ENCODE measurements at places on chromosomes 3 and 15.

GRCh38 chr3:72214066-72214951 lies 429.4 kb upstream of the PROK2 start:
- DNase-seq: no peak

- no peak for DNase-seq
These were observed 58.2 kb upstream of the ARRDC4 start for GRCh38 chr15:97902140-97902780.

GRCh38 chr3:186060222-186060621 lies 48.7 kb downstream of the ETV5 start:
- no peak for DNase-seq

GRCh38 chr3:127628788-127629466 lies at the start of gene PODXL2:
TSS of gene PODXL2 (plus strand) at chr3:127629185. CDS start at chr3:127629220, 35 bp downstream.
- no peak for DNase-seq

GRCh38 chr3:112765531-112765930 lies 81.1 kb downstream of the CD200R1L start:
- no peak for DNase-seq

GRCh38 chr3:111238885-111239284 lies 167.3 kb downstream of the NECTIN3 start:
- DNase-seq: no peak

DNA sequence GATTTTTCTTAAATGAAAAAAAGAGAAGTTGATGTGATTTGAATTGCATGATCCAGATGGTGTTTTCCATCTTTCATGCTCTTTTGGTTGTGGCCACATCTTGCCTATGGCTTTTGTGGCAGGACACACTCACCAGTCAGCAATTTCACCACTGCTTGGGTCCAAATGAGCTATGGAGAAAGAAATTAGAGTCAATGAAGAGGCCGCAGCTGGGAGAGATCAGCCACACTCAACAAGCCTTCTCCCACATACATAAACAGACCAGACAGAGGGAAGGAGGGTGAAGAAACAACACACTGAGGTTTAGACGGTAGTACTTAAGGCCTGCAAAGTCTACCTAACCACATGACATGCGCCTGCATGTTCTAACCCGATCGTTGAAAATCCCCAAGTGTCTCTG lies 110.7 kb upstream of the CDIN1 start:
- DNase-seq: no peak

- no peak for DNase-seq
These were observed 178.8 kb downstream of the MEIS2 start for GRCh38 chr15:36921484-36922091.

DNA sequence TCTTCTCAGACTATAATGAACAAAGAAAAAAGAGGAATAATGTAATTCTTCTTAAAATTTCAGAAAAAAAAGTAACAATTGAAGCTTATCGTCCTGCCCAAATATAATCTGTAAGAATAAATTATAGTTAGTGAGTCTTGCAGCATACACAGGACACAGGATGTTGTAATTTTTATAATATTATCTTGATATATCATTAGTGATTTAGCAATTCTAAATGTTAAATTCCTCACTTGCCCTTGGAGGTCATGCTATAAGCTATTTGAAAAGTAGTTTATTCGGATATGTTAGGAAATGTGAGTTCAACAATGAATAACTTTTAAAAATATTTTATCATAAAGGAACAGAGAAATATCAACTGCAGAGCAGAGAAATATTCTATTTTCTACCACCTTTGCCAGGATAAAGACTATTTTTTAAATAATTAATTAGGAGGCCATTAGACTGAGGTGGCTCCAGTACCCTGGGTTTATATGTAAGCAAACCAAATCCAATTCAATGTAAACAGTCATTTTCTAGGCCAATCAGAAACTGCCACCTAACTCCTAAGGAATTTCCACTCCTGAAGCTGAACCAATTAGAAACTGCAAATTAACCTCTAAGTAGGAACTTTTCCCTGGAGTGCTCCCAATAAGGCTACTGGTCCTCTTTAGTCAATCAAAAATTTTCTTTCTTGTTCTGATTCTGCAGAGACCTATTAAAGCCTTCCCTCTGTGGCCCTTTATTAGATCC lies 1109.3 kb downstream of the ROBO2 start:
- DNase-seq: no peak

- DNase-seq: no peak
These were observed 522 bp upstream of the GXYLT2 start for GRCh38 chr3:72887343-72887704.

DNA sequence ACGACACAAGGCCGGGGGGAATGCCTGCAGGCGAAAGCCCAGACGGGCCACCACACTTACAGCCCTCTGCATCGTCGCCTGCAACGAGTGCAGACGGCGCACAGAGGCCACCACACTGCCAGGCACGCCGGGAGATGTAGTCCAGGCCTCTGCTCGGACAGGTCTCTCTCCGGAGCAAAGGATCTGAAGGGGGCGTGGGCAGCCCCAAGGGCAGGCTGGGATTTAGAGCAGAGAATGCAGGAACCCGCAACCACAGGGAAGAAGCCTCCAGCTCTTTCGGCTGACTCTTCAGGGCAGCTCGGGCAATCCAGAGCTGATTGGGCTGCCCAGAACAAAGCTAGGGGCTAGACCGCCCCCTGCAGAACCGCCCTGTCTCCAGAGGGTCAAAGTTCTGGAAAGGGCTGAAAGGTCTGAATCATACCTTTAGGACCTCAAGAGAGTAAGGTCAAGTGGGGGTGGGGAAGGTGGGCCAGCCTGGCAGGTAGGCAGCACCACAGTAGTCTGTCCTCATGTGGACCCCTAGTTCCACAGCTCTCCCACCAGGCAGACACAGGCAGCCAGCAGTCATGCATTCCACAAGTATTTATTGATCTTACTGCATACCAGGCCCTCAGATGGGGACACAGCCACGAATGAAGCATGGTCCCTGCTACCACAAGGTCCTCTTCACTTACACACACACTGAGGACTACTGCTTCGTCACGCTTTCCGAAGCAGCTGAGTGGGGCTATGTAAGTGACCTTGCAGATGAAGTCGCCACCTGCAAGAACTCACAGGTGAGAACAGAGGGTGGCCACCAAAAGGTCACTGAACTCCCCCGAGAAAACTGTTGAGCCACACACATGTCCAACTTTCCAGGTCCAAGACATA lies at the start of gene AMT:
Gene AMT (minus strand): TSS at position 95 of the 870 bp plus-strand sequence. CDS start 23 bp downstream, at position 72.
- DNase-seq: no peak

- no peak for DNase-seq
These were observed 155.6 kb downstream of the SQOR start for GRCh38 chr15:45790325-45790943.

DNA sequence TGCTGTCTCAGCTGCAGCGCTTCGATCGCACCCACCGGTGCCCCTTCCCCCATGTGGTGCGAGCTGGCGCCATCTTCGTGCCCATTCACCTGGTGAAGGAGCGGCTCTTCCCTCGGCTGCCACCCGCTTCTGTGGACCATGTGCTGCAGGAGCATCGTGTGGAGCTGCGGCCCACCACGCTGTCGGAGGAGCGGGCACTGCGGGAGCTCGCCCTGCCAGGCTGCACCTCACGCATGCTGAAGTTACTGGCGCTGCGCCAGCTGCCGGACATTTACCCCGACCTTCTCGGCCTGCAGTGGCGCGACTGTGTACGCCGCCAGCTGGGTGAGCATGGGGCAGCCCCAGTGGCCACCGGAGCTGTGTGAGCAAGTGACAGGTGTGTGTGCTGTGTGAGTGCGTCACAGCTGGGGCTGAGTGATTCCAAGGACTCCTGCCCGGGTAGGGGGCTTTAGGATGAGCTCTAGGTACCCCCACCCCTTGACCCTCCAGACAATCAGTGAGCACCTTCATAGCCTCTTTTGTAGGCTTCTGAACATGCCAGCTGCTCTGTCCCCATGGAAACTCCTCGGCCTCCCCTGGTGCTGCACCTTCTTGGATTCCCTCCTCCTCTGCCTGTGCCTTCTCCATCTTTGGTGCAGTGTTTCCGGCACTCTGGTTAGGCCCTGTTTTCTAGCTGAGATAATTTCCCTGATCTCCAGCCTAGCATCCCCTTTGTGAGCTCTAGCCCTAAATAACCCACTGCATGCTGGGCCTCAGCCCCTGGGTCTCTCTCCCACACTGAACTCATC lies 7.0 kb downstream of the C15orf39 start:
- no peak for DNase-seq

DNA sequence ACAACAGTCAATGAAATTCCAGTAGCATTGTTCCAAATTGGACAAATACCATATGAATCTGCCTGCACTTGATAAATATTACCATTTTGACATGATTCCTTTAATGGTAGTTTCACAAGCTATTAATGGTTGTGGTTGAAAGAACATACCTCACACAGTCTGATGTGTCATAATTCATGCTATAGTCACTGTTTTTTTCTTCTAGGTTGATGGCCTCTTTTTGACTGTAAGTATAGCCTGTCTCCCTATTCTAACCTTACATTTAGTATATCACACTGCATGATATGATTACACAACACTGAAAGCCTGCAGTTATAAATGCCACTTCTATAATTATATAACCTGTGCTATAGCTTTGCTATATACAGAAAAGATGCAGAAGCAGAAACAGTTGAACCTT lies 834.1 kb downstream of the NSUN3 start:
- DNase-seq: no peak

DNA sequence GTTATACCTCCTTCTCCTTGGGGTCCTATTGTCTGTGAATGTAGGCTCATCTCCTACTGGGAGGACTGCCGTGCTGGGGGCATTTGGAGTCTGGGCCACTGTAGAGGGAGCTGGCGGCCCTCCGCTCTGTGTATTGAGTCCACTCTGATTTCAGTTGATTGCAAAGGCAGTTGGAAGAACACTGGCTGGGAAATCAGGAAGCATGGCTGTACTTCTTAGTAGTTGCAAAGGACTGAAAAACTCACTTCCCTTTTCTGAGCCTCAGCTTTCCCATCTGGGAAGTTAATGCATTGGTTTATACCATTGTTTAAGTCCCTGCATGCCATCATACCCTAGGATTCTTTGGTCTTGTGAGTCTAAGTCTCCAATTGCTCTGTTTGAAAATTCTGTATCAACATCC lies 46.7 kb downstream of the TMED3 start:
- DNase-seq: no peak

GRCh38 chr15:73258271-73259108 lies 110.3 kb downstream of the HCN4 start:
- DNase-seq: no peak

- DNase-seq: no peak
These were observed 36.0 kb downstream of the AQR start for GRCh38 chr15:34933432-34933975.

GRCh38 chr15:78044407-78045155 lies 32.9 kb downstream of the TBC1D2B start:
- DNase-seq: no peak

DNA sequence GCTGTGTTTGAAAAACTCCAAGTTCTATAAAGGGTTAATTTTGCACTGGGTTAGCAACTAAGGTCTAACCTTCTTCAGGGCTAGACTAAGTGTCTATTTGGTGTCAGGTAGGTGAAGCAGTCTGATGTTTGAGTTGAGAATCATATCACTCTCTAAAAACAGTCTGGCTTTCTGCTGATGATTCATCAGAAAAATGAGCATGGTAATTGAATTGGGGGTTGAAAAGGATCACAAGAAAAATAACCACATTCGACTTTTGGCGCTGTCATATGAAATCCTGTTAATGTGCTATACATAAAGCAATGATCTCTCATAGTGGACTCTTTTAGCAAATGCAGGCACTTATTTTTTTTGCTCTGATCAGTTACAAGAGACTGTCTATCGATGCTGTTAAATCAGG lies 242.2 kb upstream of the AZI2 start:
- DNase-seq: no peak

DNA sequence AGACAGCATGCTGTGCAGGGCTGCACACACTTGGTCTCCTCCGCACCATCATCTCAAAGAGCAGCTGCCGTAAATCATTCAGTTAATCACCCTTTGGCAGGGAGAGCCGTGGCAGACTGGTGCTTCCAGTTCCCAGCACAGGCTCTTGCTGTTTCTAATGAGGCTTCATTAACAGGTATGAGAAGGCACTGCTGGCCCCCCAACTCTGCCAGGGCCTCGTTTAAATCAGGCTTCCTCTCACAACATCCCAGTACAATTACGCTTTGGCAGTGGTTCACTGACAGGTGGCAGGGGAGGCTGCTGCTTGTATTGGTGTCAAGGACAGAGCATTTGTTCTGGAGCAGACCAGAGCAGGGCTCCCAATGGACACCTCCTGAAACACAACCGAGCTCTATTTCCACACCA lies 77.1 kb downstream of the BFSP2 start:
- DNase-seq: no peak

GRCh38 chr15:88232771-88233201 lies 23.8 kb downstream of the NTRK3 start:
- no peak for DNase-seq

GRCh38 chr15:83947156-83947555 lies 288.4 kb upstream of the GOLGA6L4 start:
- no peak for DNase-seq

DNA sequence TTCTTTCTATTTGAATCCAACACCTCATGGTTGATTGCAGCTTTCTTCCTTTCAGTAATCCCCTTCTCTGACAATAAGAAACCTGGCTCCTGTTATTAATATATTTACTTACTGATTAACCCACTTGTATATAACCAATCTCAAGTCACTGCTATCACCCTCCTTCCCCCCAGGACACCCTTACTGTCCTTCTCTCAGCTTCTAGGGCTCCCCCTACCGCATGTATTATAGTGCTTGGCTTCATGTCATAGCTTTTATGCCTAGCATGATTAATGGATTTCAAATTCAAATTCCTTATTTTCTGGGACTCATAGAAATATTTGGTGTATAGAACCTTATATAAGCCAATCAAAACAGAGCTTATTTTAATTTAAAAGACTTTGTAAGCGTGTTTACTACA lies 75.7 kb upstream of the BNIP2 start:
- no peak for DNase-seq

- no peak for DNase-seq
These were observed 148.7 kb downstream of the RORA start for GRCh38 chr15:61080221-61081026.

DNA sequence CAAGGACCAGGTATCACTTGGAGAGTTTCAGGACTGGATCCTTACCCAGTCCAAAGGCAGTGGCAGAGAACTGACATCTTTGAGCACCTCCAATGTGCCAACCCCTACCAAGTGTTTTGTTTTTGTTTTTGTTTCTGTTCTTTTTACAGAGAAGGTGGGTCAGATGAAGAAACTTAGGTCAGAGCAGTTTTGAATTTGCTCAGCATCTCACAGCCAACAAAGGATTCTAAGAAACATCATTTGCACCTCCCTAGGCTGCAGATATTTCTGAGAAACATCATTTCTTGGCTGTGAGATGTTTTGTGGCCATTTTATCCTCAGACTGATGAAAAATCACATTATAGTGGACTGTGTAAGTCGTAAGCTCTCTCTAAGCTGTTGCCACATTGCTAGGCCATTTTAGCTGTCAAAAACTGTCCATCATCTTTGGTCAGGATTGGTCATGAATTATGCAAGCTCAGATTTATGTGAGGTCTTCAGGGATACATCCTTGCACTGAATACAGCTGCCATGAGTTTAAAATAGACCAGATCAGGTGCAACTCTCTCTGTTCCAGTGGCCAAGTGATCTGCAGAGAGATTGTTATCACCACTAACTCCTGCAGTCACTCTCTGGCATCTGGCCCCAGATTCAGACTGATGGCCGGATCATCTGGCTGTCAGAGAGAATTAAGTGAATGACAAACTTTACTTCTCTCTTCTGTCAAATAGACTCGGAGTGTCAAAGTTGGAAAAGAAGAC lies 341.5 kb downstream of the EPHB1 start:
- no peak for DNase-seq

- DNase-seq: no peak
These were observed 5.7 kb upstream of the HAPLN3 start for GRCh38 chr15:88900982-88901418.
